Activated CD4-positive, alpha-beta T cell treated with anti-CD3 and anti-CD28 coated beads, Interleukin-2, amount 10 ng/mL, durations not matched to agents 24 days and 14 days (primary cell): ENCODE measurements at places on chromosomes 1 and 21.

GRCh38 chr1:45953934-45954847 lies 150.8 kb downstream of the MAST2 start:
- no peaks in the 10 kb centered on the region for H3K36me3 ChIP-seq
- no peak for DNase-seq
- no peaks in the 10 kb centered on the region for H3K27me3 ChIP-seq
- H3K27ac ChIP-seq = no peak overlapping the region
- no peaks in the 10 kb centered on the region for H3K4me1 ChIP-seq

- no peak for DNase-seq
- H3K27ac ChIP-seq = no peak overlapping the region
- peaks cover 7% of the 10 kb centered on the region for H3K4me1 ChIP-seq
- H3K4me3 ChIP-seq = no peak overlapping the region
Measured at GRCh38 chr1:94248956-94249688, 11.7 kb upstream of the ARHGAP29 start.

- no peak overlapping the region for H3K4me3 ChIP-seq
- H3K27me3 ChIP-seq = no peaks in the 10 kb centered on the region
- no peak overlapping the region for H3K27ac ChIP-seq
- H3K4me1 ChIP-seq = no peaks in the 10 kb centered on the region
Measured at GRCh38 chr1:238406098-238406860, 515.6 kb upstream of the ZP4 start.

DNA sequence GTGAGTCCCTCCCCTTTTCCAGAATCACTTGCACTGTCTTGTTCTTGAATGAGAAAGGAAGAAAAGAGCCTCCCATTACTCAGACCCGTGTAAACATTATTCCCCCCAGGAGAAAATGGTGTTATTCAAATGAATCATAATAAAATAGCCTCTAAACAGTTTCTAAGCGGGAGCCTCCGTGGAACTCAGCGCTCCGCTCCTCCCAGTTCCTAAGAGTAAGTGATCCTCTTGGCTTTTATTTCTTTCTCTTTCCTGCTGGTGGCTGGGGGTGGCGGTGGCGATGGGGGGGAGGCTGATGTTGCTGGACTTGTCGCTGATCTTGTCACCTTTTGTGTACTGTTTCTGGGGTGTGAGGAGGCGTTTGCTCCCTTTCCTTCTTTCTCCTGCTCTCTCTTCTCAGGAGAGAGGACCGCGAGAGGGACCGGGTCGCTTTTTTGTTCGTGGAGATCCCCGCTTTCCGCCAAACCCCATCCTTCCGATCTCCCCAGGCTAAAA lies 781 bp downstream of the PROX1 start:
- peaks cover 88% of the 10 kb centered on the region for H3K27me3 ChIP-seq
- DNase-seq = no peak
- H3K36me3 ChIP-seq = peaks cover 8% of the 10 kb centered on the region
- peak overlapping the region; percentile 6 for H3K27ac ChIP-seq

GRCh38 chr21:43287111-43287760 lies 118.4 kb downstream of the CRYAA start:
- H3K27me3 ChIP-seq = no peaks in the 10 kb centered on the region
- peak; percentile 71 for DNase-seq
- H3K4me3 ChIP-seq = no peak overlapping the region

GRCh38 chr21:39662411-39662953 lies 49.7 kb downstream of the B3GALT5 start:
- no peak overlapping the region for H3K4me3 ChIP-seq
- H3K27ac ChIP-seq = no peak overlapping the region
- H3K27me3 ChIP-seq = peaks cover 4% of the 10 kb centered on the region
- H3K4me1 ChIP-seq = no peaks in the 10 kb centered on the region

DNA sequence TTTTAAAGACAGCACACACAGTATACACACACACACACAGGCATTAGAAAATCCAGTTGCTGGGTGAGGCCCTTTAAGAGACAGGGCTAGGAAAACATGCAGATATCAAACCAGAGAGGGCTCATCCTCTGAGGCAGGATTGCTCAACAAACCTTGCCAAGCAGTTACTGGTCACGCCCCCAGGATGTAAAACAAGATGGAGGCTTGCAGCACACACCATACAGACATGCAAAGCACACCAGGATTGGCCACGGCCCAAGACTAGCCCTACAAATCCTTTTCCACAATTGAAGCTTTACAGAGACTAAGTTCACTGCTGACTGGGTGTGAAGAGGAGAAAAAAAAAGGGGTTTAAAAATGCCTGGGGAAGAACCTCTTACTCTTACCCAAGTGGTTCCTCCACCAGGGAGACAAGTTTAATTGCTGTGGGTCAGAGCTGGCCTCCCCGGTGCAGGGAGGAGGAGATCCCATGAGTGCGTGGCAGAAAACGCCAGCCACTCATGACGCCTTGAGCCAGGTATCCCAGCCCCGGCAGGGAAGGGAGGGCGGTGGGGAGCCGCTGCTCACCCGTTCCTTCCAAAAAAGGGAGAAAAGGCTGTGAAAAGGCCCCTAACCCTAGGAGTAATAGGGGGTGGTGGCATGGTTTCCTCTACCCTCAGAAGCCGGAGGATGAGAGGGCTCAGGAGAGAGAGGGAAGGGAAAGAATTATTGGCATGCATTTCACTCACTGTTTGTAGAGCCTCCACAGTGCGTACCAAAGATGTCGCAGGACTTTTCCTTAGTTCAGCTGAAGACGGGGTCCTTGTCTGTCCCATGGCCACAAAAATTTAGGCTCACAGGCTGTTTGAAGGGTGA lies 594.6 kb upstream of the ZP4 start:
- no peaks in the 10 kb centered on the region for H3K36me3 ChIP-seq
- no peaks in the 10 kb centered on the region for H3K27me3 ChIP-seq
- H3K4me3 ChIP-seq = no peak overlapping the region
- no peak for DNase-seq
- H3K27ac ChIP-seq = no peak overlapping the region
